ENCODE measurements at places on chromosomes 6 and 20. TPM values are rescaled to one million over a fixed set of nuclear protein-coding genes. Genes with fewer than 3 reads are reported as not detected.

FAM83C gene
- not detected for total RNA-seq

OR12D3 gene
- total RNA-seq, result not detected

CGAS gene
- total RNA-seq, result 3.4 TPM

PTCRA gene
- not detected for total RNA-seq

MLIP gene
- total RNA-seq, result 0.15 TPM

PSORS1C1 gene
- total RNA-seq, result 5.1 TPM

DAAM2 gene
- 1.7 TPM for total RNA-seq

Data from renal cortical epithelial cell (primary cell).